ENCODE measurements at places on chromosomes 4 and X.

- no peak for DNase-seq
These were observed 128.9 kb upstream of the LIMCH1 start for GRCh38 chr4:41408859-41409593.

GRCh38 chr4:122705009-122705408, 27.5 kb upstream of the BBS12 start:
- DNase-seq = no peak

- DNase-seq = no peak
These were observed 484.4 kb upstream of the NR3C2 start for GRCh38 chr4:148926276-148927260.

DNA sequence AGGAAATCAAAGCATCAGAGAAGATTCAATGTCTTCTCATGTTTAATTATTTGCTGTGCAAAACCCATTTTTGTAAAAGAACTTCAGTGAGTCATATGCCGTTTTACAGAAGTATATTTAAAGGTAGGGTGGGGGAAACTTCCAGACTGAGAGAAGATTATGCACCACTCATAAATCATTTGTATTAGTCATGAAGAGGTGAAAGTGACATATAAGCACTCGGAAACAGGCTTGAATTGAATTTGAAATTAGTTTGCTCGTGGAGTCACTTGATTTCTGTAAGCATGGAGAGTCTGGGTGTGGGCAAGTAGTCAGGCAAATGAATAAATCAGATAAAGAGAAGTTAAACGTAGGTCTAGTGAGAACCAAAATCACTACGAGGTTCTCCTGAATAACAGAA, 335.1 kb downstream of the ANK2 start:
- DNase-seq = no peak

GRCh38 chr4:14695095-14695845, 307.0 kb upstream of the CPEB2 start:
- no peak for DNase-seq
